Activated CD4-positive, alpha-beta memory T cell treated with anti-CD3 and anti-CD28 coated beads for 36 hours (primary cell): ENCODE measurements at places on chromosomes 2 and 18.

- no peak for DNase-seq
Observed at GRCh38 chr2:124501575-124502152, 476.6 kb downstream of the CNTNAP5 start.

GRCh38 chr2:218659258-218659987 lies at the start of the genes BCS1L and ZNF142:
Gene BCS1L, plus strand, starts transcription at chr2:218659683. Its CDS starts 1,305 bp downstream, at chr2:218660988.
Gene ZNF142, minus strand, starts transcription at chr2:218659623. Its CDS starts 3,194 bp downstream, at chr2:218656429.
- peak; percentile 98 for DNase-seq

DNA sequence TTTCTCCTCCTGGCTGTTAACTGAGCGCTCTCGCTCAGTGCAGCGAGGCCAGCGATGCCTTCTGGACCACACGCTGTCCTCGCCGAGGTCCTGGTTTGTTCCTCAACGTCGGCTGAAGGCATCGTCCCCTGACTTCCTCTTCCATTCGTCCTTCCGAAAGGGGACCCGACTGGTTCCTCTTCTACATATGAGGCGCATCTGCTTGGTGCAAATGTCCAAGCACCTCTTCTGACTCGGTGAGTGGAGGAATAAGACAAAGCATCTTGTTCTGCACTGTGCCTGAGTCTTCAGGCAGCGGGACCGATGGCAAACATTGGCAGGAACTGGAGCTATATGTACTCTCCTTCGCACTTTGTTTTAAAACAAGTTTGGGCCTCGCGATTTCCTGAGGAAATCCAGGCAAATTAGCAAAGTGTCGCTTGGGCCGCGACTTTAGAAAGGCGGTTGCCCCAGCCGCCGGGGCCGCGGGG lies 621 bp upstream of the KCNS3 start:
- no peak for DNase-seq

- DNase-seq: no peak
Observed at GRCh38 chr18:25298853-25299274, 53.1 kb downstream of the ZNF521 start.

DNA sequence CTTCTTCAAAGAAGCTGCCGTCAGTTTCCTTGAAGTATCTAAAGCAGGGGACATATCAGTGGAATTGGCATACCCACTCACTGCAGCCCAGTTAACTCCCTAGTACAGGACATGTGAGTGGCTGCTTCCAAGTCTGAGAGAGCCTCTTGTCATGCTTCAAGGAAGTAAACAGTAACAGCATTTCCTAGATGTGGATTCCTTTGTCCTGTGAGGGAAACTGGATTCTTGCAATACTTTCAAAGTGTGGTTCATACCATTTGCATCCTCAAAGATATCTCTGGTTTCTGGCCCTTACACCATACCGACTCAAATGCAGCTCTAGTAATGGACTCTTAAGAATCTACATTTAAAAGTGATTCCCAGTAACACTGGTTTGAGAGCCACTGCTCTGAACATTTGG lies 87.2 kb downstream of the ESCO1 start:
- no peak for DNase-seq

GRCh38 chr2:8089596-8089995 lies 592.3 kb upstream of the ID2 start:
- DNase-seq: no peak

DNA sequence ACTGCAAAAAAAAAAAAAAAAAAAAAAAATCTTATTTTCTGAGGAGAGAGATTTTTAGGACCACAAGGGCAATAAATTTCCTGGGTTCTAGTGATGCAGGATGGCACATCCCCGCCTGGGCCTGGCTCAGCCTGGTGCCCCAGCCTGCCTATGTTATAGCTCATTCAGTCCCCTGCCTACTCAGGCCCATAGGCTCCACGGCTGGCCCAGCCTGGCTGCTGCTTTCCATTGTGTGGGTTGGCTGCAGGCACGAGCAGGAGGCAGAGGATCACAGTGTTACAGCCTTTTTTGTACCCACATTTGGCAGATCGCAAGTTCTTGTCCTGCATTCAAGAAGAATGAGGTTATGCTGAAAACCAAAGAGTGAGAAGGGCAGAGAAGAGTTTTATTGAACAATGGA lies 2.8 kb upstream of the SULT6B1 start:
- DNase-seq: no peak

GRCh38 chr2:102140377-102140776 lies 2.2 kb upstream of the IL1R1 start:
- DNase-seq: no peak

DNA sequence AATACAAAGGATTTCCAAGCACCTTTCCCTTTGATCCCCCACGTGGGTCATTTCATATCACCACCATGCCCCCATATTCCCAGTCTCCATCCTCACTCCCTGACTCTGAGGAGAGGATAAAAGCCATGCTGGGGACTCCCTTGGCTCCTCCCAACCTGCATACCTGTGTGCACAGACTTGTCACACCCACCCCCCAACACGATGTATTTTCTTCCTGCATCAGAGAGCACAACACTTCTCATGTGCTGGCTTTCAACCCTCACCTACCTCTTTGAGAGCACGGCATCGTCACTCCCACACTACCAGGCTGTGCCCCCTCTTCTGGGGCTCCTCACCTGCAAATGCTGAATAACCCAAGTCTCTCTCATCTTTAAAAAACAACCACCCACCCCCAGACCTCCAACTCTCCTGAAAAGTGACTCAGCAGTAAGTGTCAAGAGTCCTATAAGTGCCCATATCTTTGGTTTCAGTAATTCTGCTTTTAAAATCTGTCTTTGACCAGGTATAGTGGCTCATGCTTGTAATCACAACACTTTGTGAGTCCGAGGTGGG lies 53.1 kb downstream of the AP1S3 start:
- no peak for DNase-seq

- DNase-seq: no peak
Observed at GRCh38 chr2:122704109-122704563, 948.7 kb downstream of the TSN start.

DNA sequence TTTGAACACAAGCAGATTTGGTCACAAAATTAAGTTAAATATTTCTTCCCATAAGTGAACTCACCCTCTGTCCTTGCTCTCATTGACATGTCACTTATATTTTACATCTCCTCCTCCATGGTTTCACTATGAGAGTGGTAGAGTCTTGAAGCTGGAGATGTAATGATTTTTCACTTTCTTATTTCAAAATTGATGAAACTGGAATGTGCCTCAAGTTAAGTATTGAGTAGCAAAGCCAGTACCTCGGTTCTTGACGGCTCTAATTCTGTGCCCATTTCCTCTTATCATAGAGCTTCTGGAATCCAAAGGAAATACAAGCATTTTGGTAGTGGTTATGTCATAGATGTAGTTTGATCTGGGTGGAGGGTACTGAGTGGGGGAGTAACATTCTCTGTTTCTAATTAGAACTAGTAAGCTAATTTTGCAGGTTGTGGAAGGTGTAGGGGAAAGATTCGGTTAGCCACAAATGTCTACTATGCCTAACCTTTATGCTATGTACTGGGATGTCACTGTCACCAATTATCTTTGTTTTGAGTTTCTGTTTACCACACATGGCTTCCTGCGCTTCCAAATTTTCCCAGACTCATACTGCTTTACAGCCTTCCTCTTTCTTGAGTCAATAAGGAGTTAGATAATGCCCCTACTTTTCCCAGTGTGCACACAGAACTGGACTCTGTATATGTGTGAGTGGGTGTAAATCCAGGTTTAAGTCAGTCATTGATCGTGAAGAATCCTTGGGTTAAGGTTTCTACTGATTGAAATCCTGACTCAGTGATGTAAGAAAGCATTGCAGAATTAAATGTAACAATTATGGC lies 96.8 kb downstream of the DIS3L2 start:
- no peak for DNase-seq

GRCh38 chr2:174699993-174700766 lies 64.1 kb downstream of the CHRNA1 start:
- no peak for DNase-seq

DNA sequence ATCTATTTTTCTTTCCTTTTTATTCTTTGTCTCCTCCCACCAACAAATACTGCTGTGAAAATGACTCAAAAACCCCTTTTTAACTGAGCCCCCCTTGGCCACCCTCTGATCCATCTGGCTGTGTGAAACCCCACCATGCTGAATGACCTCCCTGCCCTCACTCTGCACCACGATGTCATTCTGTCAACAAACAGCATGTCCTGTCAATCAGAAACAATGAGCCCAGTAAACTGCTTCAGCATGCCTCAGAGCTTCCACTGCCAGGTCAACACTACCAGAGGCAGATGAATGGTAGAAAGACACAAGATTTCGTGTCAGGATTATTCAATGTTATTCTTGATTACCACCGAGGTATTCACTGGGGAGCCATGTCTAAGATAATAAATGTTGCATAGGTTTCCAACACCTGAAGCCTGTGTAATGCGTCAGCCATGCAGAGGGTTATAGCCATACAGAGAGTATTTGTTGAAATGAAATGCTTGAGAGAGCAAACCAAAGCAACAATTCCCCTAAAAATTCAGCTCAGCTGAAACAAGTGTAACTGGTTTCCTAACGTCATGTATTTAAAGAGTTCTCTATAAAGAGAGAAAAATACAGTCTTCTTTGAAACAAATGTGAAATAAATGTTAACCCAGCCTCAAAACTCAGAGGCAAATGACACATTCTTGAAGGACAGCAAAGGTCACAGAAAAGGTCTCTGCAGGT lies 76.7 kb downstream of the LRP2 start:
- DNase-seq: no peak

DNA sequence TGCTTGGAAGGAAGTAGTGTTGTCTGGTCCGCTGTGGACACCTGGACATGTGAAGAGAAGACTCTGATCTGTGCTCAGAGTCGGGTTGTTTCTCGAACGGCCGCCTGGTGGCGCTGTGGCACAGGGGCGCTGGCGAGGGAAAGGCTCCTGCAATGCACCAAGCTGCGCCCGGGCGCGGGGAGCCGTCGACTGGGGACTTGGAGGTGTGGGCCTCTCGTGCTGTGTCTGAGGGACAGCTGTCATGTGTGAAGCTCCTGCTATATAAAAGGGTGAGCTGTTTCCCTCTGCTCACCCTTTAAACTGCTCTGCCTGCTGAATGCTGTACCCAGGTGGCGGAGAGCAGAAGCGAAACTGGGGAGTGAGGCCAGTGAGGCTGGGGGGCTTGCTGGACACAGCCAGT lies 44.0 kb downstream of the GNAL start:
- peak; percentile 83 for DNase-seq

DNA sequence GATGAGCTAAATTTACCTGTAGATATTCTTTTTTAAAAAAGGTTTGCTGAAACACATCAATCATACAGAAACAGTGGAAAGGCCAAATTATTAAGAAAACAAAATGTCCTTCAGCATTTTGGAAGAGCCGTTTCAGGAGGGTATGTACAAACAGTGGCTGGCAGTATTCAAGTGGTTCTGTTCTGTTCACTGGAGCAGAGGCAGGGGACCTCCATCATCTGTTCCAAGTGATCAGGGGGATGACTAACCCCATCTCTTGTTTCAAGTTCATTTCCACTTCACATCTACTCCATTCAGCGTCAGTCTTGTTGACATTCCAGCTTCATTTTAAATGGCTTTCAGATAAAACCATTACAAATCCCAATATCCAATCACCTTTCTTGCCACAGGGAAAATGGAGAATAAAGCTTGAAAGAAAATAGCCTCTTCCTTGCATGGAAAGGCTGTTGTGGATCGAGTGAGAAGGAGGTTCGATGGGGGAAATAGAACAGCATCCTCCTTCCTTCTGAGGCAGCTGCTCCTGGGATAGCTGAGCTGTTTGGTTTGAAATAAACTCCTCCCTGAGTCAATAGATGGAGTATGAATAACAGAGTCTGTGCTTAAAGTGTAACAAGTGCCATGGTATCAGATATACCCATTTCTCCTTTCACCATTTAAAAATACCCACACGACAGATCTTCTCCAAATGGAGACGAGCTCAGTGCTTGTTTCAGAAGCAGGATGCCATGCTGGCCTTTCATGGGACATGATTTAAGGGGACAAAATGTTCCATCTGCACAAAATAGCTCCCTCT lies 63.7 kb upstream of the OTOF start:
- DNase-seq: no peak

GRCh38 chr2:209424781-209425470 lies 1.1 kb downstream of the MAP2 start:
- DNase-seq: no peak

DNA sequence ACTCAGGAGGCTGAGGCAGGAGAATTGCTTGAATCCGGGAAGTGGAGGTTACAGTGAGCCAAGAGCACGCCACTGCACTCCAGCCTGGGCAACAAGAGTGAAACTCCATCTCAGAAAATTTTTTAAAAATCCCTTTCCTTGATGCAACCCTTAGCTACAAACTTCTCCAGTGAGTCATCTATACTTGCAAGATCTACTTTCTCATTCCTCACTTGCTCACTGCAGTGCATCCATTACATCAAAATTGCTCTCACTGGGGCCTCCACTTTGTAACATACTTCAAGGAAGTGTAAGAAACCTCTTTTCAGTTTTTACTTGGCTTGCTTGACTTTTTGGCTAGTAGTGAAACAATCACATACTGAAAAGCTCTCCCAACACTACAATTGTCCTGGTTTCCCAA lies 65.3 kb downstream of the REEP1 start:
- no peak for DNase-seq

DNA sequence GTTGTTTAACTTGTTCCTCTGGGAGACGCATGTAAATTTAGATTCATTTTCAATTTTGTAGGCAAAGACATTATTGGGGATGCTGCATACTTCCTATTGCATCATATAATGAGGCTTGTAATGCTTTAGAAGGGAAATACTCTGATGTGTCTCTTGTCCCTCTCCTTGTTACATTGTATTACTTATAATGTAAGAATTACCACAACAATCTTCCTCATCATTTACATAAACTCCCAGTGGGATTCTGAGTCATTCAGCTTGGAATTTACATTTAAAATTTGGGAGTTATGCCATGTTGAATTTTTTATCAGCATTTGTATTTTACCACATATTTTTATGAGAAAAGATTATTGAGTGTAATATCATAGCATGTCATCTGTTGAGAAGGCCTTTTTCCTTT lies 963.4 kb upstream of the NRXN1 start:
- no peak for DNase-seq

DNA sequence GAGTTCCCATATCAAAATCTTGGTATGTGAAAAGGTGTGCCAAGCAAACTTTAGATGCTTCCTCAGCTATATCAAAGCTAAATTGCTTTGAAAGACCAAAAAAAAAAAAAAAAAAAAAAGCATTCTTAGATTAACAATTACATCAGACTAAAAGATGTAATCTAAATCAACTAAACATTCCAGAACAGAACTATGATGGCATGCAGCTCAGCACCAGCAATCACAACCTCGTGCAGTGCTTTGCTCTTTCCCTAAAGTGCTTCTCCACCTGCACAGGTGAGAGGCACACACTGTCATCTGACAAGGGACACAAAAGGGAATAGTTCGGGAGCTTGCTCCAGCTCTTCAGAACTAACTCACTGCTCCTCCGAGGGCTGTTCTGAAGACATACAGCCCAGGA lies 37.5 kb downstream of the ADAM17 start:
- DNase-seq: no peak

- DNase-seq: no peak
Observed at GRCh38 chr2:227082286-227082685, 81.7 kb downstream of the COL4A4 start.

DNA sequence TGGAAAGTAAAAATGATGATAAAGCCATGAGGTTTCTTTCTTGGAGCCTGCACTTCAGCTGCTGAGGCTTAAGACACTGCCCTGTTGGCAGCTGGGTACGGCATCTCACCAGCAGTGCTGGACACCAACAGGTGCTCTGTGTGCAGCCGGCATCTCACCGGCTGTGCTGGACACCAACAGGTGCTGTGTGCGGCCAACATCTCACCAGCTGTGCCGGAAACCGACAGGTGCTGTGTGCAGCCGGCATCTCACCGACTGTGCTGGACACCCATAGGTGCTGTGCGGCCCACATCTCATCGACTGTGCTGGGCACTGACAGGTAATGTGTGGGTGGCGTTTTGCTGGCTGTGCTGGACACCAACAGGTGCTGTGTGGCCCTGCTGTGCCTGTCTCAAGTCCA lies 190.8 kb downstream of the TMEM18 start:
- no peak for DNase-seq

GRCh38 chr2:61658841-61659780 lies 121.0 kb upstream of the XPO1 start:
- no peak for DNase-seq
